NCI-H2171 treated with DMSO at 0.1 percent for 48 hours (cell line): ENCODE measurements at places on chromosomes 16 and 17.

- DNase-seq, result no peak
Measured at GRCh38 chr17:43591779-43592562, 45.8 kb upstream of the ETV4 start.

- DNase-seq, result no peak
Measured at GRCh38 chr16:49581630-49582298, 208.2 kb downstream of the C16orf78 start.

- DNase-seq, result no peak
Measured at GRCh38 chr17:18860161-18860972, 2.4 kb downstream of the PRPSAP2 start.

DNA sequence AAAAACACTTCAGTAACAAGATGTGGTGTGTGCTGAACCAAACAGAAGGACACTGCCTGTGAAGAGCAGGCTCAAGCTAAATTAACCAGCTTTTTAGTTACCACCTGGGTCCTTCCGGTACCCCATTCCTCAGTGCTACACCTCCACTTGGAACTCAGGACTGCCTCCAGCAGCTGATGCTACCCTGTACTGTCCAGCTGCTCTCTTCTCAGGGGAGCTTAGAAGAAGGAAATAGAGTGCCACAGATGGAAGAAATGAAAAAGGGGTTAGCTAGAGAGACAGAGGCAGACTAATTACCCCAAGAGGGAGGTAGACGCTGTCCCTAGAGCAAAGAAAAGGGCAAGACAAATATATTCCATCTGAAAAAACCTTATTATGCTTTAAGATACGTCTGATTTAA is 5.7 kb downstream of the MED13 start:
- DNase-seq, result peak; percentile 72

DNA sequence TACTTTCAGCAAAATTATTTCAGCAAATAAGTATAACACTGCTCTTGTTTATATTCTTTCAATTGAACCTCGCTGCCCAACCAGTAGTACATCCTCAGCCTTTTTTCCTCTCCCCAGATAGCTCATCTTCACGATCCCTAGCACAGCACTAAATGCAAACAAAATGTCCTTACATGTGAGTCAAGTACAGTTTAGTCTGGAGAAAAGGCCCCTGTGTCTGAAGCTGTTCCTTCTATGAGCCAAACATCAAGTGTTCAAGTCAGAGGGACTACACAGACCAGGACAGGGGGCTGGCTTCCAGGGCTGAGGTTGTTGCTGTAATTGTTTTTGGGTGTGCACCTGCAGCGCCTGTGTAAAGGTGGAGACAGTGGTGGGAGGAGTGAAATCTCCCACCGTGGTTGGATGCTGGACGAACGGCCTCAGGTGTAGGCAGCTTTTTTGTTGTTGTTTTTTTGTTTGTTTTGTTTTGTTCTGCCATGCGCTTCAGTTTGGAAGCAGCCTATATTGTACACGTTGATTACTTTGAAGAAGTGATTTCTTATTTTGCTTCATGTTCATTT is 147.1 kb downstream of the PRKCA start:
- DNase-seq, result no peak

GRCh38 chr17:8664456-8665126 is 34.1 kb upstream of the MYH10 start:
- no peak for DNase-seq

DNA sequence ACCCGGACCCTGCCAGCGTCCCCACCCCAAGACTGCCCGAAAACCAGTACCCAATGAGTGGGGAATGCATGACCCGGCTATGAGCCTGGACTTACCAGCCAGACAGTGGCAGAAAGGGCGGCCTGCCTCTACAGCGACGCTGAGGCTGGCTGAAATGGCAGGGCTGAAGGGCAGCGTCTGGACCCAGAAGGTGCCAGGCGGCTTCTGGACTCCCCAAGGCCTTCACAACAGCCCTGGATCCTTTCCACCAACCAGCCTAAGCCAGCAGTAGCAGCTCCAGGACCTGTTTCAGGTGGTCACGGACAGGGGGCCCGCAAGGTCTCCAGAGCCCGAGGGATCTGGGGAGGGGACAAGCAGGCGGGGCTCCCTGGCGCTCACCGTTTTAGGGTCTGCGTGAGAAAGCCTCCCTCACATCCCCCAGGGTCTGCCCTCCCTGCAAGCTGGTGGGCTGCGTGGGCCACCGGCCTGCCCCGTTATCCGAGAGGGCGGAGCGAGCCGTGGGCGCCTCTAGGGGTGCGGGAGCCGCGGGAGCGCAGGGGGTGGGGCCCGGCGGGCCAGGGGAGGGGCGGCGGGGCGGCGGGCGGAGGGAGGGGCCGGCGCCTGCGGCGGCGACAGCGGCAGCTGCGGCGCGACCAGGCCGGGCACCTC is at the start of gene RIPOR1:
Gene RIPOR1, plus strand, starts transcription at position 608 of the 648 bp plus-strand sequence. CDS start 9,618 bp downstream, outside the sequence.
- no peak for DNase-seq

DNA sequence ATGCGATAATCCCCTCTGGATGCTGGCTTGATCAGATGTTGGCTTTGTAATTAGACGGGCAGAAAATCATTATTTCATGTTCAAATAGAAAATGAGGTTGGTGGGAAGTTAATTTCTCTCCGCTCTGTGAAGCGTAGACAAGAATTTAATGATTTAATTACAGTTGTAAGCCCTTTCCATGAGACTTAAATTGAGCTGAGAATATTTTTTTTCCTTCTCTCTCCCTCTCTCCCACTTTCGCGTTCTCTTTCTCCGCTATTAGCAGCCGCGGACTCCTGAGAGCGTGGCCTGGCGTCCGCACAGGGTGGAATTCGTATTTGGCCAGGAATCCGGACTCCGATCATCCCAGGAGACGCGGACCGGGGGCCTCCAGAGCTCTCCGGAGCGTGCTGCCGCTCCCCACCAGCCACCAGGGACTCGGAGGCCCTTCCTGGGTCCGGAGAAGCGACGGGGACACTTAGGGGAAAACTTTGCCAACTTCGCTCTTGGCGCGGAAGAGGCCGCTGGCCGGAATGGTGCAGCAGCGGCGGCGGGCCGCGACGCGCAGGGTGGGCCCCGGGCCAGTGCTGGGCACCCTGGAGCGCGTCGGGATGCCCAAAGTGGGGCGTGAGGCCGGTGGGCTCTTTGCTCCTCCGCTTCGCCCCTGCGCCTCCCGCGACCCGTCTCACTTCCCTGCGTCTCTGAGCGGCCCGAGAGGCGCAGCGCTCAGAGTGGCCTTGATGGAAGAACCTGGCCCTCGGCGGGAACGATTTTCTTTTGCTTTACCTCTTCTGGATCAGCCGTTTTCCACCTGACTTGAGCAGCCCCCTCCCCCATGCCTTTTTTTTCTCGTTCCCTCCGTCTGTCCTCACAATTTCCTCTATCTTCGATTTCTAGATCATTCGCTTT is 3.6 kb upstream of the IRX3 start:
- no peak for DNase-seq

GRCh38 chr16:65769776-65770438 is 596.6 kb upstream of the CDH5 start:
- DNase-seq, result no peak

DNA sequence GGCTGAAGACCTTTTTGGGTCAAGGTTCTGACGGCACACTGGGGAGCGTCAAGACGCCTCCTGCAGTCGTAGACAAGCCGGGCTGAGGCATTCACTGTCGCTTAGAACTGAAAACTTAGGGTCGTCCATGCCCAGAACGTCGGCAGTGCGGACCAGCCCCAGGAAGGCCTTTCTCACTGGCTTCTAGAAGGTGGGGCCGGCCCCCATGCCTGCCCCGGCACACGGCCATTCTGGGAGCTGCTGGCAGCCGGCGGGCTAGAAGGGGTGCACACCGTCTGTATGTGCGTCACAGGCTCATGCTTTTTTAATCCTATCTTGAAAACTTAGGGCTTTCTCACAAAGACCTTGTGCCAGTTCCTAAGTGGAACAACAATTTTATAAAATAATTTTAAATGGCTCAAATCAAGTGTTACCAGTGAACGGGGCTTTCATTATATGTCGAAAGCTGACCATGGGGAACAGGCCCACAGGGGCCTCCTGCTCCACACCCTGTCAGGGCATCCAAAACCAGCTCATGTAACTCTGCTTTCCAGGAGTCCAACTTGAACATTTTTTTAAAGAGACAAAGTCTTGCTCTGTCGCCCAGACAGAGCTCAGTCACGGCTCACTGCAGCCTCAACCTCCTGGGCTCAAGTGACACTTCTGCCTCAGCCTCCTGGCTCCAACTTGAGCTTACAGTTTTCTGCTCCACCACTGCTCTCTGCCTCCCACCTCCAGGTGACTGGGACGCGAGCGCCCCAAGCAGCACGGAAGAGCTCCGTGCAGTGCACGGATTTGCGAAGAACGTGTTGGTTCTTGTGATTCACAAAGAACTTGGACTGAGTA is 111.2 kb downstream of the ANKRD11 start:
- peak; percentile 42 for DNase-seq

DNA sequence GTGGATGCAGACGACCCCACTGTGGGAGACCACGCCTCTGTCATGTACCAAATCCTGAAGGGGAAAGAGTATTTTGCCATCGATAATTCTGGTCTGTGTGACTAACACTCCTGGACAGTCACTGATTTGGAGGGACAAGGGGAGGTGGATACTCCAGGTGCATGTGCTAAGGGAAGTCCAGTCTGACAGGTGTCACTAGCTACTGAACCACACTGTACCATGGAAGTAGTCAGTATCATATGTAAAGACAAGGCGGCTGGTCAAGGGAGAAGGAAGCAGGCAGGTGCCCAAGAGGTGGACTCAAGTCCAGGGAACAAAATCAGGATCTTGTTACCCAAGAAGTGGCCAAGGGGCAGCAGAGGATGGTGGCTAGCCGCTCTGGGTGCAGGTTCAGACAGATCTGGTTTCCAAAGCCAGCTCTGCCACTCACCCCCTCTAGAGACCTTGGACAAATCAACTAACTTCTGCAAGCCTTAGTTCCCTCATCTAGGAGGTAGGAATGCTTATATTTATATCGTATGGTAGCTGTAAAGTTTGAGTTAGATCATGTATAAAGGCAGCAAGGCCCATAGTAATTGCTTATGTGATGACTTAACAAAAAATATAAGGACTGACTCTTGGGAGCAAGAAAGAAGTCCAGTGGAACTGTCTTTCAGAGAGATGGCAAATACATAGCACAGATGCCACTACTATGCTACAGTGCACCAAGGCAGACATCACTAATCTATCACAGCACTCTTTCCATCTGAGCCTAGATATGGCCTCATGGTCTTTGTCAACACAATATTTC is 22.1 kb downstream of the CDH5 start:
- no peak for DNase-seq

GRCh38 chr17:57784226-57784895 is 39.3 kb upstream of the CCDC182 start:
- peak; percentile 67 for DNase-seq

DNA sequence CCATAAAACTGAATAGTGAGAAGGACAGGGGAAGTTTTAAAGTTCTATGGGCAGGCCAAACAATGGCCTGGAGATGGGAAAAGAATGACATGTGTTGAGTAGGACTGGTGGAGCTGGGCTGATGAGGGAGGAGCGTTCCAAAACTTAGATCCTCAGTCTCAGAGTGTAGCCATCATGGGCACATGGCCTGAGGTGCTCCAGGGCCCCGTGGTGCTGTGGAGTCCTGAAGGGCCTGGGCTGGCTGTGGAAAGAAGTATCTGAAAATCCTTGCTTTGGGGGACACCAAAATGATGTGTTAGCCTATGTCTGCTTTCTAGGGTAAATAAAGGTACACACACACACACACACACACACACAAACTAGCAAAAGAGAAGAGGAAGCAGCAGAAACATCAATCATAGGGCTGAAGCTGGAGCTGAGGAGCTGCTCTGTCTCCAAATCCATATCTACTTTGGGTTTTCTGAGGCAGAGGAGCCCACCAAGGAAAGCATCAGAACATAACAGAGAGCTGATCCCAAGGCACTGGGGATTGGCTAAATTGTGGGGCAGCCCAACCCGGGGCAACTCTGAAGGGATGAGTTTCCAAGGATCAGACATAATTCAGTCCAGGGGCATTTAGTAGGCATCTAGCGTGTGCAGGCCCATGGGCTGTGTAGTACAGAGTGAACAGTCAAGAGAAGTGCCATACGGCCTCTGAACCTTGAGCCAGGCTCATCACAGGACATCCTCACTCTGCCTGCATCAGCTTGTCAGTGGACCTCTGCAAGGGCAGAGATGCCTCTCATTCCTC is 85.2 kb downstream of the C16orf78 start:
- no peak for DNase-seq

- DNase-seq, result no peak
Measured at GRCh38 chr16:81823111-81823510, 44.0 kb downstream of the PLCG2 start.

DNA sequence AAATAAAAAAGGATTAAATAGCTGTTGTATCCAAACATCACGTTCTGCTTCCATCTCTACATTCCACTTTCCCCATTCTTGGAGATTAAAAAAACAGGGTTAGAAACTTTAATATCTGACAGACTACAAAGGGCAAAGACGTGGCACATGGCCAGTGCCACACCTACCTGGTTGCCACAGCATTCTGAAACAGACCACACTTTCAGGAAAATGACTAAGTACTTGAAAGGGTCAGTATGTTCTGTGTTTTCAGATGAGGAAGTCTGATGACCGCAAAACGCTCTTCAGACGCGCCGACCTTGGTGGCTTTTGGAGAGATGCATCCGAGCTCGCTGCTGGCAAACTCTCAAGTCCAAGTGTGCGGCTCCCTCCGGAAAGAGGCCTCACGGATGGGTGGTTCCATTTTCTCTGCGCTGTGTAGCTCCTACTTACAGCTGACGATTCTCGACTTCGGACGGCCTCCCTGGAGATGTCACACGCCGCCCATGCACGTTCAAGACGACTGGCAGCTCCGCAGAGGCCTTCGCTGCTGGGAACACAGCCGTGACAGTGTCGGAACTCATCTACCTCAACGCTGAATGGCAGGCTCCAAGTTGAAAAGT is 15.5 kb downstream of the MAP1LC3B start:
- no peak for DNase-seq

DNA sequence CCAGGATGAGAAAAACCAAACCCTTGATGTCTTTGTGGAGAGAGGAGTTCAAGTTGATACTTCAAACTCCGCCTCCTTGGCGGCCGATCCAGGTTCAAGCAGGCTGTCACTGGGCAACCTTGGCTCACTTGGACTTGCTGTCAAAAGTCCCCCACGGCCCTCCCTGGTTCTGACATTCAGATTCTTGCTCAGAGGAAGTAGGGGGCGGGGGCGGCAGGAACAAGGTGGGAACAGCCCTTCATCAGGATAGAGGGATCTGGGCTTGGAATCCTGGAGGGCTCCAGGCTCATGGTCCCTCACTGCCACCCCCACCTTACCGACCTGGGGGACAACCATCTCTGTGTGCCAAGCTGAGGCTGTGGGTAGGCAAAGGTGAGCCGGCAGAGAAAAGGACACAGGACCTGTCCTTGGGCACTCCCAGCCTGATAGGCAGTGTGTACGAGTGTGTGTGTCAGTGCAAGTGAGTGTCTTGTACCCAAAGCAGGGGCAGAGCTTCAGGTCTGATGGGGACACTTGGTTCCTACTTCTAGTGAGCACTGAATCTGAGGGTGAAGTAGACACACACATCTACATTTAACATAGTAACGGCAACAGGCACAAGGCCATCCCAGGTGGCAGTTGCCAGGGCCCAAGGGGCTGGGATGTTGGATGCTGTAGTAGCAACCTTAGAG is 6.6 kb upstream of the TSPOAP1 start:
- DNase-seq, result no peak
